ENCODE measurements at places on chromosomes 11 and 22.

GRCh38 chr22:45314054-45314721 is 4.5 kb downstream of the FAM118A start:
- DNase-seq: no peak

DNA sequence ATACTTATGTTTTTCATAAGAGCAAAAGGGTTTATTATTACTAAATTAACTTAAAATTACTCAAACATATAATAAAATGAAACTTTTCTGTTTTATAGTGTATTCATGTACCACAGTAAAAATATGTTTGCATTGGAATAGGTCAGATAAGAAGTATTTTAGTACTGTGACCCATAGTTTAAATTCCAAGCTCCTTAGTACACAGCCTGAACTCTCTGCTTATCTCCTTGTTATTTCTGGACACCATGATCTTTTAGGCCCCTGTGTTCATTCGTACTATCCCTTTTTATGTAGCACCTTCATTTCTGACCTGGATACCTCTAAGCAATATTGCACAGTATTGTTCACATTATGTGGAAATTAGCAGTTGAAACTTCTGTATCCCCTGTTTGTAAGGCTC is 296.7 kb upstream of the SYN3 start:
- DNase-seq: peak; percentile 32

DNA sequence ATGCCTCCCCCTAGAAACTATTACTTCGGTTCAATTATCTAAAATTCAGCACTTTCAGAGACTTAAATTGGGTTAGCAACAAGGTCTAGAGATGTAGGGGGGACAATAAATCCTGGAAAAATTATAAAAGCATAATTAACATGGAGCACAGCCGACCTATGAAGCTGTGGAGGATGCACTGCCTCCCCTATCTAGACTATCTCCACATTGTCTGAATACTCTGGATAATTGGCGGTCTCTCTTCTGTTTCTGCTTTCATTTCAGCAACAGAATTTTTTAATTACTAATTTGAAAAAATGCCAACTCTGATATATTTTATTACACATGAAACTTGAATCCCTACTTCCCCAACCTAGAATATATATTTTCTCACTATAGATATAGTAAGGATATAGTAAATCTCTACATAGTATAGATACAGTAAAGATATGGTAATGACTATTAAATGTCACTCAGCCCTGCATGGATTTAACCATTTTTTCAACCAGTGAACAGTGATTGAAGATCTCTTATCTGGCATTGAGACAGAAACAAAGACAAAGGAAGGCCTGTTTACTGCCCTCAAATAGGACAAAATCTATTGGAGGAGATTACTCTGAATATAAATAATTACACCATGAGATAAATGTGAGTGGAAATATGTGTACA is 157.6 kb downstream of the BLID start:
- DNase-seq: no peak

DNA sequence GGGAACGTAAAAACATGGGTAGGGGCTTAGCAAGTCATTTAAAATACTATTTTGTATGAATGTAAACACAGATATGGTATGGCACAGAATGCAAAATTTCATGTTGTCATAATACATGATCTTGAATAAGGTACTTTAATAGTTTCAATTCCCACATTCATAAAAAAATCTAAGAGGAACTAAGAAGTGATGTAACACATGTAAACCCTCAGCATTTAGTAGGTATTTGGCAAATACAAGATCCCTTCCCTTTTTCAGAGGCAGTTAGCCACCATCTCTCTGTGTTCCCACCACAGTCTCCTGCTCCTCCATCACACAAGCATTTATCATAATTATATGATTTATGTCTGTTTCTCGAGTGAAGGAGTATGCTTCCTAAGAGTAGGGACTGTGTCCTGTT is 251.8 kb downstream of the TENM4 start:
- DNase-seq: no peak

Measured in astrocyte (in vitro differentiated cells and primary cell).